ENCODE measurements at places on chromosomes 2 and 18.

- DNase-seq, result no peak
Observed at GRCh38 chr18:12044591-12044990, 49.1 kb upstream of the ANKRD62 start.

DNA sequence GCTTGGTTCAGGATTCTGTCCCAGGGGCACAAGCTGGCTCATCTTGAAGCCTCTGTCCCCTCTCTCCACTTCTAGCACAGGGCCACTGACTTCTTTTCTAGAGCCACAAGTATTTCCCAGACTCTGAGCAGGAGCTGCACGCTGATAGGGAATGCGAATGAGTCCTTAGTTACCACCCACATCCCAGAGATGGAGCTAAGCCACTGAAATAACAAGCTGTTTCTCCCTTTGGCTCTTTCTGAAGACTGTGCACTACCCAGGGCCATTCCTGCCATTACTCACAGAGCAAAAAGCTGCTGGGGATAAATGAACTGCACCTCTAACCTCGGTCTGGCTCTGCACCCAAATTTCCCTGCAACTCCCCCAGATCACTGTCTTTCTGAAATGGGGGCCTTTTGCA is 70.6 kb downstream of the TSN start:
- peak; percentile 47 for DNase-seq

DNA sequence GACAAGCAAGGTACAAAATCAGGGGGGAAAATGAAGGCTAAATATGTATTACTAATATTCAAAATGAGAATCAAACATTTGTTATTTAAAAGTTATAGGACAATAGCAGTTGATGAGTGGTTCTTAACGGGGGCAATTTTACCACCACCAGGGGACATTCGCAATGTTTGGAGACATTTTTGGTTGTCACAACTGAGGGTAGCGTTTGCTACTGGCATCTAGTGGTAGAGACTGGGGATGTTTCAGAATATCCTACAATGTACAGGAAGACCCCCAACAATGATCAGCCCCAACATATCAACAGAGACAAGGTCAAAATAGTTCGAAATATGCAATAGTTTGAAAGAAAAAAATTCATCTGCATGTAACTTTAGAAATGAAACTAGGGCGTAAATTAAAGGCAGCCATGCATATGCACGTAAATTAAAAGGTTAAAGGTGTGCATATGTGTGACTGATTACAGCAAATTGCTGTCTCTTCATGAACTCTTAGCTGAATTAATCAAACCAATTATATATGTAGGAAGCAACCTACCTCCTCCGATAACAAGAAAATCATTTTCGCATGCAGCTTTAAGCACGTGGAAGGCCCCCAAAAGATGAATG is 61.2 kb upstream of the CUL3 start:
- peak; percentile 37 for DNase-seq

DNA sequence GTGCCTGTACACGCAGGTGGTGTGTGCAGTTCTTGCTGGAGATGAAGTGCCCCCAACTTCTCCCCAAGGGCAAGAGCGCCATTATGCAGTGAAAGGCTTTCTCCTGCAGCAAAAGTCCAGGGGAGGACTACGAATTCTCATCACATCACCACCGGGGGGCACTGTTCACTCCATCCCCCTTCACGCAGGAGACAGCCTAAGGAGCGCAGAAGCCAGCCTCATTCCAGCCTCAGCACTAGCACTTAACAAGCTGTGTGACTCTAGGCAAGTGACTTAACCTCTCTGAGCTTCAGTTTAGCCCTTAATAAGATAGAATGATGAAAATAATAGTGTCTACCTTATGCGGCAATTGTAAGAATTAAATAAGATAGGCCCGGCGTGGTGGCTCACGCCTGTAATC is 32.3 kb downstream of the DNMT3A start:
- no peak for DNase-seq

DNA sequence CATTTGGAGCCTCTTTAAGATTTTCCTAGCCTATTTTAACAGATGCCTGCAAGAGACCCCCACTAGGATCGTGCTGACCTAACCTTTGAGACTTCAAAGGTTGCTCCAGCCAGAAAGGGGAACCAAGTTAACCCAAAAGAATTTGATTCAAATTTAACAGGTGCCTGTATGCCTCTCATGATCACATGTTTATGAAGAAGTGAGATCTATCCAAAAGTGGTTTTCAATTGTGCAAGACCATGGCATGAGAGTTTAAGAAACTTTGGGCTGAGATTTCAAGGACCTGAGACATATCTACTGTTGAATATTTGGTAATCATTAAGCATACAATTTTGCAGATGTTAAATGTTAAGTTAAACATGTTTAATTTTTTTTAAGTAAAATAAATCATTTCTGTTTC is 1.3 kb upstream of the RSAD2 start:
- DNase-seq, result no peak

DNA sequence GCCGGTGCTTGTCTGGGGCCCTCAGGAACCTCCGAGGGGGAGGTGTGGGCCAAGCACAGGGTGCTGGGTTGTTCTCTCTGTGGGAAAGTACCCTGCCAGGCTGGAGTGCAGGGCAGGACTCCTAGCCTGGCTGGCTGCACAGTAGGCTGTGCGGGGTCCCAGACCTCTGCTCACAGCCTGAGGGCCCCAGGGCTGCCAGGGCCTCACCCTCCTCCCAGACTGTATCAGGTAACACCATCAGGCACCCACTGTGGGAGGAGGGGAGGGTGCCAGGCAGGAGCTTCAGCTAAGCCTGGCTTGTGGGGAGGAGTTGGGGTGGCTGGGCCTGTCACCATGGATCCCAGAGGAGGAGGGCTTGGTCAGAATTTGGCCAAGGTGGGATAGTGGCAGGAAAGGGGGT is 211.9 kb upstream of the SMAD2 start:
- DNase-seq, result no peak

DNA sequence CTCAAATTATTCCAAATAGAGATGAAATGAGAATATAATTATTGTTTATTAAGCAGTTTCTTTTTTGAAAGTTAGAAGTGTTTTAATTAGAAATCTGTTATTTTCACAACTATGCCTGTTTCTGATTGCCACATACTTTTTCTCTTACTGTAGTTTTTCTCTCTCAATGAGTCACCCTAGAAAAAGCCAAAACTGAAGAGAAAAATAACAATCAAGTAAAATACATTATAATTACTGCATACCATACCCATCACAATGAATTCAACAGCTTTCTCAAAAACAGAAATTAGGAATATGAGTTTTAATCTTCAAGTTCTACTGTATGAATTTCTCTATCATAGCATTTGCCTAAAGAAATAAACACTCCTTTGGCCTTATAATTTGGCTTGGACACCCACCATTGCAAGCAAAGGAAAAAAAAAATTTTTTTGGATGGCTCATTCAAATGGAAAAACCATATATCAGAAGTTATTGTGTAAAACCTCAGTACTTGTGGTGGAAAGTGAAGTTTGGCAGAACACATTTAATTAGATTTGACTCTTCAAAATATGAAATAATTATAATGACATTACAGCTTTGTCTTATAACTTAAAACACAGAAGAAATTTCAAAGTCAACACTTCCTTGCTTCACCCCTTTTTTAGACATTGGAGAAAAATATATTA is 138.5 kb downstream of the DYM start:
- DNase-seq, result no peak

GRCh38 chr2:118791483-118791882 is 56.0 kb downstream of the EN1 start:
- DNase-seq, result no peak

GRCh38 chr2:149994057-149994728 is 406.6 kb upstream of the MMADHC start:
- DNase-seq, result no peak

GRCh38 chr2:57204364-57204763 is 842.2 kb upstream of the VRK2 start:
- DNase-seq, result no peak

DNA sequence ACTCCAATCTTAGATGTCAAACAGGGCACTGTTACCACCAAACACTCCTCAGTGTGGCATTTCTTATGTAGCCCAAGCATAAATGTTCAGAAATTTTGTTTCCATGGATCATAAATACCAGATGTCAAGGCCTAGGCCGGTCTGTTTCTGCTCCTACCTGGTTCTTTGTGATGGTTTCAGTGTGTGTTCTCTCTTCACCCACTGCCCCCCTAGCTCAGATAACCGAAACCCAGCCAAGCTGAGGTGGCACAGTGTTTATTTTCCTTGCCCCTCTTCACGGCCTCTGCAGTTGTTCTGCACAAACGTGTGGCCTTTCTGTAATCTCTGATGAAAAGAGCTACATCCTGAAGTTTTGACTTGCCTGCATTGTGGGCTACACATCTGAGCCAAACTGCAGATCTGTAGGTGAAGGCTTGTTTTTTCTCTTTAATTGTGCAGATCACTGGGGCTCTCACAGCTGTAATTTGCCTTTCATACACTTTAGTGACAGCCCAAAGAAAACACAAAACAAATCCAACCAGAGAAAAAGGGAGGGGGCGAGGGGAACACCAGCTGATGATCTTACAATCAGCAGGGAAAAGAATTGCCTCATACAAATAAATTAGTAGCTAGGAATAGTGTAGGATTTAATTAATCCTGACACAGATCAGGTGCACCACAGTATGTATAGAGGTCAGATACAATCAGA is 99.1 kb downstream of the NRP2 start:
- no peak for DNase-seq

DNA sequence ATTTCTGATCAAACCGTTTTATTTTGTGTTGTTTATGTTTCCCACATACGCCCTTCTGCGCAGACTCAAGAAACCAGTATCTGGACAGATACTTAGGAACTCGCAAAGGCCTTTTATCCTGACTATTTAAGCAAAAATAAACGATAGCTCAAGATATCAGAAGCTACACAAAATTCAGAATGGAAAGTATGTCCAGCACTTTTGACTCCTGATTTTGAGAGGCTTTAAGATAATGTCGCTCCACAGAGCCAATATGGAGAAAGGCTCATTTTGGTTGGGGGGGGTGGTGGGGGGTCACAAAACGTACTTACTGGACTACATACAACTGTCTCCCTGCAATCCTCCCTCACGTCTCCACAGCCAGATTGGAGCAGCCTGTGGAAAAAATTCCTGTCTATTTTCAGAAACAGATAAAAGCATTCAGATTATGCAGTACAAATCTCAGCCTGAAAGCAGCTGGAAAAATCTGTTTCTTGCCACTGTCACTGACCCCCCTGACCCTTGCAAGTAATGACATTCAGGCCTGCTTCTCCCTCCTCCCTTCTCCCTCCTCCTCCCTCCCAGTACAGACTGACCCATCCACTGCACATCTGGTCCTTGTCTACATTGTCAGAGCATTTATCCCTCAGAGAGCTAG is 34.9 kb upstream of the LCLAT1 start:
- DNase-seq, result no peak

- DNase-seq, result no peak
Observed at GRCh38 chr2:3646446-3646845, 11.6 kb upstream of the ALLC start.

GRCh38 chr2:147560810-147561535 is 283.9 kb upstream of the ACVR2A start:
- DNase-seq, result no peak

DNA sequence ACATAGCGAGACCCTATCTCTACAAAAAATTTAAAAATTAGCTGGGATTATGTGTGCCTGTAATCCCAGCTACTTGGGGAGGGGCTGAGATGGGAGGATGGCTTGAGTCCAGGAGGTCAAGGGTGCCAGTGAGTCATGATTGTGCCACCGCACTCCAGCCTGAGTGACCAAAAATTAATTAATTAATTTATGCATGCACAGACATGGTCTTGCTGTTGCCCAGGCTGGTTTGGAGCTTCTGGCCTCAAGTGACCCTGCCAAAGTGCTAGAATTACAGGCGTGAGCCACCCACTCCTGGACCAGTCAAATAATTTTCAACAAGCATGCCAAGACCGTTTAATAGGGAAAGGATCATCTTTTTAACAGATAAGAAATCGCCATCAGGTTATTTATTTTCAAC is 57.7 kb upstream of the TFCP2L1 start:
- DNase-seq, result no peak

- DNase-seq, result no peak
Observed at GRCh38 chr2:124241-124880, 78.1 kb upstream of the FAM110C start.

DNA sequence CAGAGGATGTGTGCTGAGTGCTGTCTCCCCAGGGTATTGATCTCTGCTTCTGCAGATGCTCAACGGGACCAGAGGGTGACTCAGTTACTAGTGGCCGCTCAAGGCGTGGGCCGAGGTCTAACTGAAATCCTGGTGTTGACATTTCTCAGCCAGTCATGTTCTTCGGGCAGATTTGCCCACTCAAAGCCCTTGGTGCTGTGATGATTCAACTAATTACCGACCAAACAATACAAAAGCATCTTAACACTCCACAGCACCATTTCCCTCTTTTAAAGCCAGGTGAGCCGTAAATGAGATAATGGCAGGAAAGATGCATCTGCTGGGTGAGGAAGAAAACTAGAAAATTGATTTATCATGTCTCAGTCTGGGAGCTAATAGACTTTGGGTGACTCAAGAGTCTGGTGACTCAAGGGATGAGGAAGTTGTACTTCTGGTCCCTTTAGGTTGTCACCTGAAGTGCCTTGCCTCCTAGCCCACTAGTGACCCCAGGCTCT is 32.7 kb upstream of the PRLH start:
- DNase-seq, result no peak

DNA sequence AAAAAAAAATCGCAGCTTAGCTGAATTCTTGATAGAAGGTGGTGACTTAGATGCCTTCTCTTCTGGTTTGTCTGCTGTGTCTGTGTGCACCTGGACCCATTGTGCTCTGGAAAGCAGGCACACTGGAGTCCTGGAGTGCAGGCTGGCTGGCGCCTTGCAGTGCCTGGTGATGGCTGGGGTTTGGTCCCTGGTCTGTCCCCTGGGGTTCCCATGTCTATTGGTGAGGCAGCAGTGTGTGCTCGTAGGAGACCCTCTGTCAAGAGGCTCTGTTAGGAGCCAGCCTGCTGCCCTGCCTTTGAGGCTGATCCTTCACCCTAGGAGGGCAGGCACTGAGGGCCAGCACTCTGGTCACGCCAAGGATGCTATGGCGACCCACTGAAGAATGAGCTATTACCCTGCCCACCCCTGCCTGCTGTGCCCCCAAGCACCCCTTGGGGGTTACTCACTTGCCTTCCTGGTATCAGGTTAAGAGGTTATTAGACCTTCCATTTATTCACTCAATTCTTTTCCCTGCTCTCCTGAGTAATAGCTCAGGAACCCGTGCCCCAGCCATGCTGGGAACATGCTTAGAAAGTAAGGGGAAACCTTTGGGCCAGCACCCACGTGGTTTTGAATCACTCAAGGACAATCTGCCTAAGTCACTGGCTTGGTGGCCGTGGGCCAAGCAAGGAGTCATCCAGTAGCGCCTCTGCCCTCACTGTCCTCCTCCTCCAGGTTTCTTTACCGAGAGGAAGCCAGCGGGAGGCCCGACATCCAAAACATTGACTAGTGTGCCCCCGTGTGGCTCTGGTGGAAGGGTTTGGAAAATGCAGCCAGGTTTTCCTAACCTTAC is 284.5 kb downstream of the PRKCE start:
- peak; percentile 89 for DNase-seq

GRCh38 chr2:173300458-173300857 is 54.2 kb upstream of the CDCA7 start:
- DNase-seq, result no peak

- no peak for DNase-seq
Observed at GRCh38 chr2:199602896-199603717, 145.4 kb upstream of the SATB2 start.

- no peak for DNase-seq
Observed at GRCh38 chr18:59132810-59133465, 6.7 kb upstream of the SEC11C start.
